ENCODE measurements at places on chromosomes 3 and 15.

- no peak for DNase-seq
Observed at GRCh38 chr3:153397794-153398193, 235.8 kb downstream of the RAP2B start.

DNA sequence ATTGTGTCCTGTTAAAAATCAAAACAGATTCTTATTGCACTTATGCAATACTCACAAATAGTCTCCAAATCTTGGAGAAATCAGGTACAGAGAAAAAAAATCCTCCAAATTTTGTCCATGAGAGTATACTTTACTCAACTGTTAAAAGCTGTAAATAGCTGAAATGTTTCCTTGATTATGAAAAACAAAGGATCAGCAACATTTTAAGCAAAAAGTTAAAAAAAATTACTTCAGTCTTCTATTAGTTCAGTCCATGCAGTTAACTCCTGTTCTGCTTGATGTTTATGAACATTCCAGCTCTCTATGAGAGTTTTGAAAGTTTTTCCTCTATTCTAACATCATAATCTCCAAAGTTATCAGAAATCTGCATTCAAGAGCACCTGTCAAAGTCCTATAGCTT is 22.8 kb upstream of the ZNF80 start:
- no peak for DNase-seq

- no peak for DNase-seq
Observed at GRCh38 chr3:35664460-35664919, 25.2 kb downstream of the ARPP21 start.

DNA sequence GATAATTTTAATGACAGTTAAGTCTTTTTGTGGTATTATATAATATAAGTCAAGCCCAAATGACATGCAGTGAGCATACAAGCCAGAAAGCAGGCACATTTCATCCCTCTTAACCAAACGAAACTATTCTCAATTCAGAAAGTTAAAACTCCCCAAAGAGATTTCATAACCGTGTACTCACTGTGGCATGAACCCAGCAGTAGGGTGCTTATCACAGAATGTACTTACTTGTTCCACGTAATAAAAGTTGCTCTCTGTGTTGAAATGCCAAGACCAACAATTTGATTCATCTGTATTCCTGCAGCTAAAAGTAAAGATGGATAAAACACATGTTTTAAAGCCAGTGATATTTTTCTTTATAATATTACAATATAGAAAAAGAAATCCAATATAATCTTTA is 12.1 kb downstream of the GK5 start:
- no peak for DNase-seq

DNA sequence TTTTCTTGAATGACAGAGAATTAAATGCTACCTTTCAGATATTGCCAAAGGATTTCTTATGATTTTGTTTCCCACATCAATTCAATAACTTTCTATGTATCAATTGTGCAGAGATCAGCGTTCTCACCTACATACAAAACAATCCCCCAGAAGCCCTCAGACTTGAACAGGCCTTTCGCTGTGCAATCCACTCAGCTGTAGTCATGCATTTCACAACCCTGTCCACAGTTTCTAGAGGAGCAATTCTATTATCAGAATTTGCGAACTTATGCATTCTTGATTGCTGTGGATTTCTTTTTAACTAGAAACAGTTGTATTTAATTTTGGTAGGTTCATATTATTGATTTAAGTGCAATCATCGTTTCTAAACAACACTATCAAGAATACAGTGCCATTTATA is 13.7 kb upstream of the ALCAM start:
- no peak for DNase-seq

- no peak for DNase-seq
Observed at GRCh38 chr3:55327131-55327920, 159.8 kb downstream of the WNT5A start.

GRCh38 chr15:85858586-85859375 is 64.1 kb upstream of the KLHL25 start:
- peak; percentile 40 for DNase-seq

GRCh38 chr3:193313061-193313958 is 65.2 kb downstream of the ATP13A5 start:
- no peak for DNase-seq

DNA sequence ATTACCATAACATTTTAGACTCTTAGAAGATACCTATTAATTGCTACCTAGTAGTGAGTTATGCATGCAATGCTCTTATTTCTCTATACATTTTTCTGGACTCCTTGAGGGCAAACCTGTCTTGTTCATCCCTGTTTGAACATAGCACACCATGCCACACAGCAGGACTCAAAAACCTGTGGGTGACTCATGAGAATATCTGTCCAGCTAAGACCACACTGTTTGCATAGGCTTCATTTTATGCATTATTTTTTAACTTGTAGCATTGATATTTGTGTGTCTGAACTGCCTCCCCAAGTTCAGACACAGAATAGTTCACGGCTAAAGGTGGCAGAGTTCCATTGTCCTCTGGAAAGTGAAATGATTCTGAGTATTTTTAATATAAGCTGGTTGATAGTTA is 1.8 kb downstream of the LMCD1 start:
- no peak for DNase-seq

DNA sequence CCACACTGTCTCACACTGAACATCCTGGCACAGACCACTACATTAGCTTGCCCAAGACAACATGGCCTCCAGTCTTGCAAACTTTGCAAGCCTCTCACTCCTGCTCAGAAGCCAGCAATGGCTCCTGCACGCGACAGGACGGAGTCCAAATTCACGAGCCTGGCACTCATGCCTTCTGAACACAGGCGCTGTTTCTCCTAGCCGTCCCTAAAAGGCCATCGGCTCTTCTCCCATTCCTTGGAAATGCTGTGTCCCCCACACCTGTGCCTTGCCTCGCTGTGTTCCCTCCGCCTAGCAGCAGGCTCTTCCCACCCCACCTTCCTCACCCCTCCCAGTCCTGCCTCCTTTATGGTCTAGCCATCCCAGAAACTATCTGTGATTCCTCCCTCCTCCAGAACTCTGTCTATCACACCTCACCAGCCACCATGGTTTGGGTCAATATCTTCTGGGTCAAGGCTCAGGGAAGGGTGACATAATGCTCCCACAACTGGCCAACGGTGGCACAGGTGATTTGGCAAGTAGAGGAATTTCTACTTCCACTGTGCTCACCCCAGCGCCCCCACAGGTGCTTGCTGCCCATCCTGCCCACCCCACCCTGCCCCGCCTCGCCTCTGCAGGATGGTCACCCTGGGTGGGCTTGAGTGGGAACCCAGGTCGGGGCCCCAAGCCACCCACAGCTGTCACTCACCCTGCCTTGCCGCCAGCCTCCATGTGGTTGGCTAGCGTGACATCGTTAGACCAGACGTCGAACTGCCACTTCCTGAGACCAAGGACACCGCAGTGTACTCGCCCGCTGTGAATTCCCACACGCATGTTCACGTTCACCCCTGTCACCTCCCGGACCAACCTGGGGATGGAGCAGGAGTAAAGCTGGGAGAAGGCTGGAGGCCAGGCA is 120.7 kb downstream of the ADCY5 start:
- no peak for DNase-seq

DNA sequence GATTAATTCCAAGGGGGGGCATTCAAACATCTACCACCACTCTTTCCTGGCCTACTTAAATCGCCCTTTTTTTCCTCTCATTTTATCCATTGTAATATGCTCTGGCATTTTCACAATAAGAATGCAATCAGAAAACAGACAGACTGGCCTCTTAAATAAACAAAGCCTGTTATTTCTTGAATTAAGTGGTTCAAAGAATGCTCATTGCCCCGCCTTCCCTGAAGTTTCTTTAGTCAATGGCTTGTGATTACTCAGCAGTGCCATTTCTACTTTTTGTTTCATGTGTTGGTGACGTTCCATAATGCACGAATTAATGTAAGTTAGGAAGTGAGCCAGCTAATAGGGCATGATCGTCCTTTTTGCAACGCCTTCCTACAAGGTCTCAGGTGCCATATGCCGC is 68.0 kb downstream of the FBN1 start:
- no peak for DNase-seq

DNA sequence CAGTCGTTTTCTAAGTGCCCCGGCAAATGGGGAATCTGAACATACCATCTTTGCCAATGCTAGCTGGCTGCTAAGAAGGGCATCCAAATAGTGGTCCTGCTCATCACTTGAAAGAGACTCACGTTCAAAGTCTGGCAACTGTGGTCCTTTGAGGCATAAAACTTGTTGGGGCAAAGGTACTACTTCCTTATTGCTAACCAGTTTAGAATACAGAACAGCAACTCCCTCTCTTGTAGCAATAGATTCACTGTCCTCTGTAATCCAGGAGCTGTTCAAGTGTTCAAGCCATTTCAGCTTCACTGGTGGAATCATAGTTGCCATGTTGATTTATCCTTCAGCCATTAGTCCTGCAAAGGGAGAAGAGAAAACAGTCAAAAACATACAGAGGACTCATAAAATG is 58.4 kb downstream of the HERC1 start:
- no peak for DNase-seq

GRCh38 chr3:135141672-135142071 is 346.6 kb downstream of the EPHB1 start:
- no peak for DNase-seq

- no peak for DNase-seq
Observed at GRCh38 chr15:45114076-45114750, at the start of the genes DUOX2 and DUOXA2. DUOX2 (minus strand) TSS chr15:45114172; CDS start chr15:45113411, 761 bp downstream. DUOXA2 (plus strand) TSS chr15:45114326; CDS start chr15:45114606, 280 bp downstream.

DNA sequence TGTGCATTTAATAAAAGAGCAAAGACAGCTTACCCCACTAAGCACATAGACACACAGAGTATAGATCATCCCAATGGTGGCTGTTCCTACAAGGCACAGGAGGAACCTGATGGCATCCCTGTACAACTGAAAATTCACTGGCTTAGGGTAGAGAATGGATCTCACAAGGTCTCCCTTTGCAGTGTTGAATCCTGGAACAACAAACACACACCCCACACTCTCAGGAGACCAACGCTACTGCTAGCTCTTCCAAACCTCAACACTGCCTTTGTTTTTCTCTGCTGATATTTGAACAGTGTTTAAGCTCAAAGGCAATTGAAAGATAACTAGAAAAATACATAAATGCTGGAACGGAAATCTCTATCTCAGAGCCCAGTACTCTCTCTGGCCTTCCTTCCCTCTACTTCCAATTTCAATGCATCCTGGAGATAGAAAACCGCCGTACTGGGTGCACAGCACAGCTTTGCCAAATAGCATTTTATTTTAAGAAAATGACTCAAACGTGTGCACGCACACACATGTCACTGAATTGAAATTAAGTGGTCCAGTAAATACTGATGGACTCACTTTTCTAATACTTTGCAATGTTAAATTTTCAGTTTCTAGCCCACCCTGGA is 87.5 kb upstream of the ATP13A5 start:
- DNase-seq: no peak

DNA sequence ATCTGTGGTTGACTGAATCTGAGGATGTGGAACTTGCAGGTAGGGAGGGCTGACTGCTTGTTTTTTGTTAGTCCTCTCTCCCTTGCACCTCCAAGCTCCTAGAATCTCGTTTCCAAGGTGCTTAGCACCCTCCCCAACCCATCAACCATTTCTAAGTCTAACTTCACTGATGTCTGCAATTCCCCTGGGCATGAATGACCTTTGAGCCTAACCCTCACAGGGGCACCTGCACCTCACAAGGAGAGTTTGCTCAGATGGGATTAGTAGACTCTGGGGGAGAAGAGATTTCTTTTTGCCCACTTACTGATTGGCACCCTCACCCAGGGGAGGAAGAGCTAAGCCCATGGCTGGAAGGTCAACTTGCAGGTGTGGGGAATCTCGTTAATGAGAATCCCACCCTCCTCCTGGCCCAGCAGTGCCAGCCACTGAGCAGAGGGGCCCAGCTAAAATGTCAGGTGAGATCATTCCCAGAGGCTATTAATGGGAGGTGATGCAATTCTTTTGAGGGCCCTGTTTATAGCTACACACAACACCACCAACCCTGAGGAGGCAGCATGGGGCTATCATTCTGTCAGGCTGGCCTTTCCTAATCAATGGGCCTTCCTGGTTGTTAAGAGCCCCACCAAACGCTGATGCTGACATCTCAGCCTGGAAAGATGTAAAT is 81.6 kb upstream of the HERC1 start:
- DNase-seq: no peak
